ENCODE measurements at places on chromosomes 2 and 18.

DNA sequence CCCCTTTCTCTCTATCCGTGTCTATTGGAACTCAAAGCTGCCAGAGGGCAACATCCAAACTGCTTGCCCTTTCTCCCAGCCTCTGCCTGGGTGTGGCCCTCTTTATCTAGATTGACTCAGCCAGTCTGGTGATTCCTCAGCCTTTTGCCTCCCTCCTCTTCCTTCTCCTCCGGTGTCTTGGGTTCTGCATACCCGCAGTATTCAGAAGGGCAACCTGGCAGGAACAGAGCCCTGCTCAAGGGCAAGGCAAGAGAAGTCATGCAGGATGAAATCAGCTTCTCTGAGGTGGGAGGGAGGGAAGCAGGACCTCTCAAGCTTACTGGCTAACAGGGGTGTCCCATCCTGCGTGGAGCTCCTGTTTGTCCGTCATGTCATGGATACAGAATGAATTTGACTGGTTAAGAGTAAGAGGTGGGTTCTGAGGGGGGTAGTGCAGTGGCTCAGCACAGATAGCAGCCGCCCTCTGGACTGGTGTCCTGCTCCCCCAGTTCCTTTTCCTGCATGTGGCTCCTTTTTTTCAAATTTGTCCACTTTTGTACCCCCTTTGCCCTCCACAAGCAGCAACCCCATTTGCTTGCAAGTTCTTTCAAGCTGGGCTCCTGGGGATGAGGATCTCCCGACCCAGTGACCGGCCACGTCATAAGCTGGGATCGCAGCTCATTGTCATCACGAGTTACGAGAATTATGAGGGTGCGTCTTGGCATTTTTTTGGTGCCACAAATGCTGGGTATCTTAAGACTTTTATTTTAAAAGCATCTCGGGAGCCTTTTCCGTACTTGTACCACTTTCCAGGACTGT lies 154.1 kb downstream of the FHOD3 start:
- DNase-seq: no peak

GRCh38 chr18:48573632-48574283 lies 34.9 kb downstream of the CTIF start:
- no peak for DNase-seq

- no peak for DNase-seq
Observed at GRCh38 chr18:9859232-9859631, 26.5 kb upstream of the TXNDC2 start.

DNA sequence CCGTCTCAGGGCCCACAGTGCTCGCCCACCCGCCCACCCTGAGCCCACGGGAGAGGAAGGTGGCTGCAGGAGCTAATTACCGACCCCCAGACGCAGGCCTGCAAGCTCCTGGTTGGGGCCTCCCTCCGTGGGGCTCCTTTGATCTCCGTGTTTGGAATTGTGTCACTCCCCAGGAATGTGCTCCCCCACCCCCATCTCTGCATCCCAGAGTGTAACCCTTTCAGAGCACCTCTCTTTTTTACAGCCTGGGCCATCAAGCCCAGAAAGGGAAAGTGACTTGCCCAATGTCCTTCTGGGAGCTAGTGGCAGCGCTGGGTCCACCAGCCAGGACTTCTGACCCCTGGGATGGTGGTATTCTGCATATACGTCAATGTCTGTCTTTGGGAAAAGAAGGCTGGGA lies 335.1 kb downstream of the CYRIA start:
- no peak for DNase-seq

- no peak for DNase-seq
Observed at GRCh38 chr2:50732796-50733195, 299.1 kb downstream of the NRXN1 start.

DNA sequence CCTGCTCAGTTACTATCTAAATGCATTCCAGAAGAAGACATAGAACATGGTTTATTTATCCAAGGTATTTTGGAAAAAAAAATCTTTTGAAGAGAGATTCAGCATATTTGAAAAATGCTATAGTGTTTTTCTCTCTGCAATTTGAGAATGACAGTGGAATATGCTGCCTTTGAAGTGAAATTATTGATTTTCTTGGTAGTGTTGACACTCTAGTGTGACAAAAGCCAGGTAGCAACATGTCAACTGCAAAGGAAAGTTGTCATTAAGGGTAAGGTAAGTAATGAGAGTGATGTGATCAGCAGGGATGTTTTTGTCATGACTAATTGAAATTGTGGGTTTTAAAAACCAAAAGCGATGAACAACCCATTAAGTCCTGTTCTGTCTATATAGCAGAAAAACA lies 1387.1 kb upstream of the TMEFF2 start:
- no peak for DNase-seq

DNA sequence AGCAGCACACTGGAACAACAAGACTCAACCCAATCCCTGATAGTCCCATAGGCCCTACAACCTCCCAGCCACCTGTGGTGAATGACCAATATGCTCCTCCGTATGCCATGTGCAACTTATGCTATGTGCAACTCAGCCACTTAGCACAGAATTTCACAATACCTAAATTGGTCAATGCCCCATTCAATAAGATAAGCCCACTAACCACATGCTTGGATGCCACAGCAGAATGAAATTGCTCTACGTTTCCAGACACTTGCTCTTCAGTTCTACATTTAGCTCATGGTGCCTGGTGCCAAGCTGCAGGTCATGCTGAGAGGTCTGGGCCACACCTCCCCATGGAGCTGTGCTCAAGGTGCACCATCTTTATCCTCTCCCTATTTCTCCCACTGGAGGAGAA lies 159.8 kb downstream of the EN1 start:
- DNase-seq: no peak

DNA sequence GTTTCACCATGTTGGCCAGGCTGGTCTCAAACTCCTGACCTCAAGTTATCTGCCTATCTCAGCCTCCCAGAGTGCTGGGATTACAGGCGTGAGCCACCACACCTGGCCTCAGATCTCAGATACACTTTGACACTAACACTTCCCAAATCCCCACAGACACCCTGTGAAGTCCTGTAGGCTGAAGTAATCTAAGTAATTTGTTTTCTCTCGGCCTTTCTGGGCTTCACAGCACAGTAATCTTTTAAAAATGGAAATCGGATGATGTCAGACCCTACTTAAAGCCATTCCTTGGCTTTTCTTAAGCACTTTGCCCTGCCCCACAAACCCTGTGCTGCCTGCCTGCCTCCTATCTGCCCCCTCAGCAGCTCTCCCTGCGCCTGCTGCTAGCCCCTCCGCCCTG lies 16.2 kb downstream of the ATIC start:
- DNase-seq: no peak

- DNase-seq: peak; percentile 10
Observed at GRCh38 chr2:62705859-62706720, 577 bp downstream of the EHBP1 start.

DNA sequence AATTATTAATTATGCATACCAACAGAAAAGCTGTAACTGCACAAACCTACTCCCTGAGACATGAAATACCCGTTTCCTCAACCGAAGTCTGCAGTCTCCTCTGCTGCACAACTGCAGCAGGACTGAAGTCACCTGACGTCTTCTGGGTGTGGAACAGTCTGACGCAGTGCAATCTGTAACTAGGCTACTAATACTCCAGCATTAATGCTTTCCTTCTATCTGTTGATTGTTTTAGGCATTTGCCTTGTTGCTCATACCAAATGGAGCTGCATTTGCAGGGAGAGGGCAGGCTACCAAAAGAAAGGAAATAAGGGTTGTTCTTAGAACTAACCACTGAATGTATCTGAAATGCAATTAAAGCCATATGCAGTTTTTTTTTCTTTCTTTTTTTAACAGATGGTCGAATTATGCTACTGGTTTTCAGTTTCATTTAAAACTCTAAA lies 40.1 kb downstream of the RTN4 start:
- no peak for DNase-seq

- DNase-seq: no peak
Observed at GRCh38 chr2:234126146-234126470, 75.6 kb downstream of the SPP2 start.

- no peak for DNase-seq
Observed at GRCh38 chr2:34806396-34806795, 1207.3 kb upstream of the FAM98A start.

GRCh38 chr2:10834068-10834655 lies 21.6 kb upstream of the PDIA6 start:
- DNase-seq: no peak

GRCh38 chr18:2531751-2532150 lies 39.6 kb downstream of the METTL4 start:
- DNase-seq: no peak

DNA sequence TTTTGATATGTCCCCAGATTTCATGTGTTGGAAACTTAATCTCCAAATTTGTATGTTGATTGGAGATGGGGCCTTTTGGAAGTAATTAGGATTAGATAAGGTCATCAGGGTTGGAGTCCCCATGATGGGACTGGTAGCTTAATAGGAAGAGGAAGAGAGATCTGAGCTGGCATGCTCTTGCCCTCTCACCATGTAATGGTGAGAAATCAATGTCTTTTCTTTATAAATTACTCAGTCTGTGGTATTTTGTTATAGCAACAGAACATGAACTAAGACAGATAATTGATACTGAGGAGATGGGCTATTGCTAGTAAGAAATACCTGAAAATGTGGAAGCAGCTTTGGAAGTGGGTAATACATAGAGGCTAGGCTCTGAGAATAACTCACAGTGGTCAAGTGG lies 48.0 kb downstream of the CDC42EP3 start:
- no peak for DNase-seq

- DNase-seq: no peak
Observed at GRCh38 chr2:196466581-196466980, 172.9 kb upstream of the CCDC150 start.

- DNase-seq: no peak
Observed at GRCh38 chr2:8533923-8534322, 147.9 kb upstream of the ID2 start.

DNA sequence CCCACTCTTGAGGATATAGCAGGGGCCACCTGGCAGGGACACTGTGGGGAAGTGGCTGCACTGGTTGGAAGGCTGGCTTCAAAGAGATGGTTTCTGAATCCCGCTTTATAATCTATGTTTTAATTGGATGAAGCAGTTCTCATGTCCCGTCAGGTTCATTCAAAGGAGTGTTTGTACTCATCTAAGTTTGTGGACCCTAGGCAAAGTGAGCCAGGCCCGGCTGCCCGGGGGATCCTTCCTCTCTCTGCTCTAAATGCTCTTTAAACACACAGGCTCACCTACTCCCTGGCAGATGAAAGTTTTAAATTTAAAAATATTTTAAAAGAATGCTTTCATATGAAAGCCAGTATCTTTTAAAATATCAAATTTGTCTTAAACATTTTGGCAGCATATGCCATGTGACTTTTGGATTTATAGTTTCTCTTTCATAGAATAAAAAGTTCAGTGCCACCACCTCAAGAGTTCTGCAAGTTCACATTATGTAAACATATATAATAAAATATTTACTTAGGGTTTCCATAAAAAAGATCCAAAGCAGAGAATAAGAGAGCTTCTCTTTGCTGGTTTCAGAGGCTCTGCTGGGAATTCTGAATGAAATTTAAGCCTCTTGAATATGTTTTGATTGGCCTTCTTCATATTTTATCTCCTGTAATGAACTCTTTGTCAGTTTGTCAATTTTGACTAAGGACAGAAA lies 143.5 kb upstream of the ALPP start:
- no peak for DNase-seq

GRCh38 chr2:147925886-147926285 lies 81.1 kb downstream of the ACVR2A start:
- DNase-seq: no peak

DNA sequence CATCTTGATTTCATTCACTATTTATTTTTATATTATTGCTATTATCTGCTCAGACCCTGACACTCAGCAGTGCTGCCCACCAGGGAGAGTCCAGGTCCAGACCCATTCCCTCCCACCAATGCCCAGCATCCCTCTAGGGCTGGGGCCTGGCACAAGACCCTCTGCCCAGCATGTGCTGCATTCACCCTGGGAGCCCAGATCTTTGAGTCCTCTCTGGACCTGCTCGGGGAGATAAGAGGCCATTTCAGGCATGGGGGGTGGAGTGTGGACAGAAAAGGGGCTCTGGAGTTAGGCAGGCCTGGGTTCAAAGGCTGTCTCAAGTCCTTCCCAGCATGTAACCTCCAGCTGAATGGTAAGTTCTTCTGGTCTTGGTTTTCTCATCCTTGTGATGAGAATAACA lies 209.6 kb downstream of the CYP26B1 start:
- DNase-seq: no peak

- DNase-seq: no peak
Observed at GRCh38 chr2:147325990-147326389, 518.8 kb upstream of the ACVR2A start.

DNA sequence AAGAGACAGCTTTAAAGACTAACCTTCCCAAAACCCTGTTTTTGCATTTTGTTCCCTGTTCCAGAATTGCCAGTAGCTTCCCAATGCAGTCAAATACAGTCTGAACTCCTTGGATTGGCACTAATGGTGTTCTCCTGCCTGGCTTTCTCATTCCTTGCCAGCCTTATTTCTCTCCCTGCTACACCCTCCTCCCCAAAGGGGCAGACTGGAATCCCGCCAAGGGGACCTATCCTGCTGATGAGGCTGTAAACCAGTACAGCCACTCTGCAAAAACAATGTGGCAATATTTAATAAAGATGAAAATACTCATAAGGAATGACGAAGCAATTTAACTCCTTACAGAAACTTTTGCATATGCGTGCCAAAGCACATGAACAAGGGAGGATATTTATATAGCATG lies 4.5 kb upstream of the SLC4A5 start:
- no peak for DNase-seq

GRCh38 chr2:65159906-65160305 lies 30.0 kb upstream of the RAB1A start:
- no peak for DNase-seq

GRCh38 chr2:221750316-221750715 lies 178.2 kb upstream of the EPHA4 start:
- DNase-seq: no peak

GRCh38 chr2:42651057-42651456 lies 82.6 kb downstream of the MTA3 start:
- no peak for DNase-seq

- DNase-seq: no peak
Observed at GRCh38 chr18:62066102-62066818, 120.6 kb downstream of the PIGN start.

DNA sequence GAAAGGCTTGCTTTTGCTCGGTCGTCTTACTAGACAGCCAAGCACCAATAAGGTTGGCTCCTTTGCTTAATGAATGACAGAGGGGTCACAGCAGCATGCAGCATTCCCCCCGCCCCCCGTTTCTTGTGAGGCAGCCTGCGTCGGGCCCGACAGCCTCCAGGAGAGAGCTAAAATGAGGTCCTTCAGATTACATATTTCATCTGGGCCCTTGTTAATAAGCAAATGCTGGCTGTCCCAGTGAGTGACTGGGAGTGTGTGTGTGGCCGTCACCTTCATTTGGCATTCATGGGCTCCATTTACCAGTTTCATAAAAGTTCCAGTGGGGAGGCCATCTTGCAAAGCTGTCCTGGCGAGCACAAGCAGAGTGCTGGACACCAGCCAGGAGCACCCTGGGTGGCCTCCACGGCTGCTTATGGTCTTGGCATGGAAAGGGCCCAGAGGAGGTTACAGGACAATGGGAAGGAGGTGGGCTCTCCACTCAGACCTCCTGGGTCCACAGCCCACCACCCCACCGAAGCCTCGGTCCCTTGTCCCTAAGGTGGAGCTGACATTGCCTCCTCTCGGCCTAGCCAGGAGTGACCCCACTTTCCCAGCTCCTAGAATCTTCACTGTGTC lies 37.2 kb downstream of the ODC1 start:
- no peak for DNase-seq

Data from ascending aorta (tissue), 2 donors.